ENCODE measurements at places on chromosomes 3 and 15. TPM values are rescaled to one million over a fixed set of nuclear protein-coding genes. Genes with fewer than 3 reads are reported as not detected.
A peak's percentile ranks its signal among the peaks of the same experiment; 100 is the strongest.

- DNase-seq = no peak
Measured at GRCh38 chr15:40511093-40511471, 40.3 kb downstream of the CHST14 start.

DNA sequence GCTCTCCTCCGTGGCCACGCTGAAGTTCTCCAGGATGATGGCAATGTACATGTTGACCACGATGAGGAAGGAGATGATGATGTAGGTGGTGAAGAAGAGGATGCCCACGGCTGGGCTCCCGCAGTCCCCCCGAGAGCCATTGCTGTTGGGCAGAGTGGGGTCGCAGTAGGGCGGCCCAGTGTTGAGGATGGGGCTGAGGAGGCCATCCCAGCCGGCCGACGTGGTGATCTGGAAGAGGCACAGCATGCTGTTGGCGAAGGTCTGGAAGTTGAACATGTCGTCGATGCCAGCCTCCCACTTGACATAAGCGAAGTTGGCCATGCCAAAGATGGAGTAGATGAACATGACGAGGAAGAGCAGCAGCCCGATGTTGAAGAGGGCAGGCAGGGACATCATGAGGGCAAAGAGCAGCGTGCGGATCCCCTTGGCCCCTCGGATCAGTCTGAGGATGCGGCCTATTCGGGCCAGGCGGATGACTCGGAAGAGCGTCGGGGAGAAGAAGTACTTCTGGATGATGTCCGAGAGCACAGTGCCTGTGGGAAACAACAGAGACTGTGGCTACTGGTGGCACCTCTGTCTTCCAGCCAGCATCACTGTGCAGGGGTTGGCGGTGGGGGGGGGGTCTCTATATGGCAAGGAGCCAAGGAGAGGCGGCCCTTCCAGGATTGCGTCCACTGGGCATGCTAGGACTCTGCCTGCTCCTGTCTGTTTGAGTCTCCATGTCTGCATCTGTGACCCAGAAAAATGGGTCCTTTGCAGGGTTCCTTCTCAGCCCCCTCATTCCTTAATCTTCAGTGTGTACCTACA lies 55.1 kb downstream of the EXOG start:
- no peak for DNase-seq

- DNase-seq = no peak
Measured at GRCh38 chr15:98524838-98525660, 123.3 kb upstream of the IGF1R start.

GRCh38 chr15:73771385-73772045 lies 18.4 kb upstream of the INSYN1 start:
- DNase-seq = no peak

DNA sequence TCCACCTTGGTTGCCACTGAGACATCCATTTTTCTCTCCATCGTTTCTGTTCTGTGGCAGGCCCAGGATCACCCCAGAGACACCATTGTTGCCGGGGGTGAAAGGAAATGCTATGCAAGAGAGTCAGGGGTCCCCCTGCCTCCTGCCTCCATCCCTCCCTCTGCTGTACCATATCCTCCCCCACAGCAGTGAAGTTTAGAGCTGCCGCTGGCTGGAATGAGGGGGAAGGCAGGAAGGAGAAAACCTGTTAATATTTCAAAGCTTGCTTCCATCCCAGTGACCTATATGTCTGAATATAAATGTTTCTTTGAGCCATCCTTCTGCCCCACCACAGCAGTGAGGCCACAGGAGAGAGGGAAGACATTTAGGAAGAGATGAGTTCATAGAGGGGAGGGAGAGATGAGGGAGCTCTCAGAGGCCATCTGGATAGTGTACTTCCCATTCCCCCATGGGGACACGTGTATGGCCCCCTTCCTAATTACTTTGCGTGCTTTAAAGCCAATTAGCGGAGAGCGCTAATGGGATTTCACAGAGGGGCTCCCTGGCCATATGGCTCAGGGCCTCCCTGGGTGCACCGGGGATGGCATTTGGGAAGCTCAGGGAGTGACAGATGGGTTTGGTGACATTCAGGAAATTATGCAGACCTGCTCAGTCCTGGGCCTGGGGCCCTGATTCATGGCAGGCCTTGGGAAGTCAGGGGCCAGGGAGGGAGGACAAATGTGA lies 40.4 kb upstream of the CHRNB4 start:
- no peak for DNase-seq

DNA sequence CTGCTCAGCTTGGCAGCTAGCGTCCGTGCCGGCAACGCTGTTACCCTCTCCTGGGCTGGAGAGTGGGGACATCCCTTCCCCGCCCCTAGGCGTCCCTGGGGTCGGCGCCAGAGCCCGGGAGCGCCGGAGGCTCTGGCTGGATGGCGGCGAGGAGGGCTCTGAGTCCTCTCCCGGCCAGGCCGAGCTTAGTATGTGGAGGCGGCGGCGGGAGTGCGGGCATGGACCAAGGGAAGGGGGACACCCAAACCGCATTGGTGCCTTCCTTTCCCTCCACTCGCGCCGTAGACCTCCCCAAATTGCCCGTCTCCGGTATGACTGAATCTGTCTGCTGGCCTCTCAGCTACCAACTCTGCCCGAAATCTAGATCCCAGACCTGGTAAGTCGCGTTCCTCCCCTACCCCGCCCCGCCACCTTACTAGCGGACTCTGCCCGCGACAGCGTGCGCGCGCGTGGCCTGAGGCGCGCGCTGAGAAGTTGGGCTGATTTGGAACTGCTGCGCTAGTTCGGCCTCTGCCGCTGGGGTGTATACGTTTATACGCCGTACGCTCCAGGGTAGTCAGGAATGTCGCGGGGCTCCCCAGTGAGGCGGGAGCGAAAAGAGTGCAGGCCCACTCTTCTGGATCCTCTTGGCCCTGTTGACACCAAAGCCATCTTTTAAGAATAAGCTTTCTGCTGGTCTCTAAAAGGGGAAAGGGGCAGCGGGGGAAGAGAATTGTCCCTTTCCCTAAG lies 12.2 kb downstream of the ZIC1 start:
- no peak for DNase-seq

DNA sequence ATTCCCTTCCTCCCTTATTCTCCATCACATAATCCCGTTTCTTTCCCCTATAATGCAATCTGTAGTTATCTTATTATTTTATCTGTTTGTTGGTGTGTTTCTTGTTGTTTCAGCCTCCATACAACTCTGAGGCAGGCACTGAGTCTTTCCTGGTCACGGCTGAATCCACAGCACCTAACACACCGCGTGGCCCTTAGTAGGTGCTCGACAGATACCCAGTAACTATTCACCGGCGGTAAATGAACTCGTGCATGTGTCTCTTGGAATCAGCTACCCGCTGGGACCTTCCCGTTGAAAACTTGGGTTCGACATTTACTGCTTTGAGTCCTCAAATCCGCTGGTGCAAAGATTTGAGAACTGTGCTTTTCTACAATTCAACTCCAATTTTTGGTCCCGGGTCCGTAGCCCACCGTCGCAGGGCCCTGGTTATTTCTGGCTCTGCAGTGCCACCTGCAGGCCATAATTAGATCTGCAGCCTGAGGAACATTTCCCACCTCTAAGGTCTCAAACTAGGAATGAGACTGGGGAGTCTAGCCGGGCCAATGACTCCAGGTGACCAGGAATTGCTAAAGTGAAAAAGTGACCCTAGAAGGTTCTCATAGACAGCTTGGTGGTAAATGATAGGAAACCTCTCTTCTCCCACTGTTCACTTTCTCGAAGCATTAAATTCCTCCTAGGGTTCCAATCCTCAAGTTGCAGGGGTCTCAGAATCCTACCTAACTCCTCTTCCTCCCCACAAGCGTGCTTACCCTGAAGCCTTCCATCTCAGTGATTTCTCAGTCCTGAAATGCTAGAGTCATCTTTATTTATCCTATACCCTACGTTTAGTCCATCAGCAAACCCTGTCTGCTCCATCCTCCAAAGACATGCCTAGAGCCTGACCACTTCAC lies 40.0 kb upstream of the TRH start:
- no peak for DNase-seq

DNA sequence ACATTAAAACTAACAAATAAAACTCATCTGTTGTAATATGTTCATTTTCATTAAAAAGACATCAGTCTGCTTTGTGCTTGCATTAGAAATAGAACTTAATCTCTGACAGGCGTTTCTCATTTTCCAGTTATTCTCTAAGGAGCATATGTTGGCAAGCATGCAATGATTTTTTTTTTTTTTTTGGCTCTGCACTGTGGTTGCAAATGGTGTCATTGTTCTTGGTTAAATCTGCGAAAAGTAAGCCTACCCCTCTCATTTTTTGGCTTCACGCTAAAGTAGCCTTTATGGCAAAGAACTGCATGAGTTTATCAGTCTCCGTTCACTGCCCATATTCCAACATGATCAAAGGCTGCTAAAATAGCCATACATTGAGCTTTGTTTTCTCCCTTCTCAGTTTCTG lies 403.2 kb downstream of the MECOM start:
- no peak for DNase-seq

GRCh38 chr15:34883633-34884032 lies 85.9 kb downstream of the AQR start:
- DNase-seq = no peak

DNA sequence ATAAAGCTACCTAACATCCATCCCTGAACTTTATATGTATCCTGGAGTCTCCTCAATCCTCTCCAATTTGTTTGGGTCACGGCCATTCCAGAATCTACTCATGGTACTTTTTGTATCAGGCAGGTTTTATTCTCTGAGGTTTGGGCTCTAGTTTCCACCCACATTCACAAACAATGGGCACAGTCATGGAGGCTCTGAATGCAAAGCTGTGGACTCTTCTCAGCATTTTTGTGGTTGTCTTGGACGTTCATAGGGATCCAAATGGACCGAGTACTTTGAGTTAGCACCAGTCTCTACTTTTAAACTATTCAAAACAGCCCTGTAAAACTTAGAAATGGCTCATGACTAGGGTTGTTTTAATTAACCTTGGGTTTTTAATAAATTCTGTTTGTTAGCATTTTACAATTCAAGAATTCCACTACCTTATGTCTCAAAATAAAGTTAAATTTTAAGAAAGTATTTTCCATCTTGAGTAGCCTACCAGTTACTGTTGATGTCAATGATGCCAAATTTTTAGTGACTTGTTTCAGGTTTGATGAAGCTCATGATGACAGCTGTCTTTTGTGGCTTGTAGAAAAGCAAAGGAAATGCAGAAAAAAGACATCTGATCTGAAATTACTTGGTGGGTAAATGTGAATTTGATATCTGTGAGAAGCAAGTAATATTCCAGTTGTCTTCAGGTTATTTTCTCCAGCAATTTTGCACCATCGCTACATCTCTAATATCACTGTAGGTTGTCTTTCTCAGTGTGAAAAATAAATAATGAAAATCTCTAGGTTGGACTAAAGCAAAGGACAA lies 275.7 kb upstream of the THBS1 start:
- no peak for DNase-seq

DNA sequence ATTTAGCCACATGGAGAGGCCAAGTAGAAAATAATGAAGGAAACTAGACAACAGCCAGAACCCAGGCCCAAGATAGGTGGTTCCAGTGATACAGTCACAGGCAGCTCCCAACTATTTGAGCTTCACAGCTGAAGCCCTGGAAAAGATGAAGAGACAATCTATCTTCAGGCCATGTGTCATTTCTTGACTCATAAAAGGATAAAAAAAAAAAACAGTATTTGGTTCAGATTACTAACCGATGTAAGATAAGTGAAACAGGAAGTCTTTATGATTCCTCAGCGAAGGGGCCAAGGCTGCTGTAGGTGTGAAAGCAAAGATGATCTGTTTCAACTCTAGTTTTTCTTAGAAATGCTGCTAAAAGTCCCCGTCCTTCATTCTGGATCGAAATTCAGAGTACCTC lies 394.6 kb downstream of the ZNF385D start:
- no peak for DNase-seq

DNA sequence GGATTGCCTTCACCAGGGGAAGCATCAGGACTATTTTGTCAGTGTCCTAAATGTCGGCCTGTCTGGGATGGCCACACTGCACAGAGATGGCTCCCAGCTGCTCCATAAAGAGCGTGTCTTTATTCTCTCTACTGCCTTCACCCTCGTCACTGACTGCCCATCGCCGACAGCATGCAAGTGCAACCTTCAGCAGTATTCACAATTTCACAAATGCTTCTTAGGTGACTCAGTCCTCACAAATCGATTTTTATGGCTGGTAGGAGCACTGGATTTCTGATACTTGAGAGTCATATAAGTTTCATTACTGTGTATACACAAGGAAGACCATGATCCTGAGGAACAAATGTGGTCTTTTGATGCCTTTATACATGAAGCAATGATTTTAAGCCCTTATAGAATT lies 1.1 kb upstream of the SSUH2 start:
- no peak for DNase-seq

DNA sequence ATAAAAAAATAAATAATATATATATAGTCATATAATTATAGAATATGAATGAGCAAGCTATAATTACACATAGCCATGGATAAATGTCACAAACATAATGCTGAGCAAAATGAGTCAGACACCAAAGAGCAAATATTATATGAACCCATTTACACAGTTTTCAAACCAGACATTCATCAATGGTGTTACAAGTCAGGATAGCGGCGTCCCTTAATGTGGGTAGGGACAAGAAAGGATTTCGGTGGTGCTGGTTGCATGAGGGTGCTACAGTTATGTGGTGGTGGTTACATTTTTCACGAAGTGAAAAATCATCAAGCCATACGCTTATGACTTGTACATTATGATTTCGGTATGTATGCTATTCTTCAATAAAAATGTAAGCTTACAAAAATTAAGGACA lies 100.5 kb downstream of the HMG20A start:
- no peak for DNase-seq

DNA sequence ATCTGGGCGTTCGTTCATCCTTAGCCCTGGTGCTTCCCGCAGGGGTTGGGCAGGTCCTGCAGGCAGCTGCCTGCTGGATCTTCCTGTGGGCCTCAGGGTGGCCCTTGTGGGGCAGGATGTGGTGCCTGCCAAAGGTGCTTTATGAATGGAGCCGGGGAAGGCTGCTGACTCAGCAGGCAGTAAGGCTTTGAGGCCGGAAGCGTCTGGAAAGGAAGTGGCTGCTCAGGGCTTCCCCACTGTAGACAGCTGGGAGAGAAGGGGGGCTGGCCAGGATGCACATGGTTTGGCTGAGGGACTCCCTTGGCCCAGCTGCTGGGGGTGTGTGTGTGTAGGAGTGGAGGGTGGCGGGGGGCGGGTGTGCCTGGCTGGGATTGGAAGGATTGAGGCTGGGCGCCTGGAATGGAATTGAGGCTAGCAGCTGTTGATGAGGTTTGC lies 12.9 kb downstream of the CD276 start:
- peak; percentile 71 for DNase-seq

GRCh38 chr3:54703923-54704322 lies 223.9 kb downstream of the LRTM1 start:
- no peak for DNase-seq

- no peak for DNase-seq
Measured at GRCh38 chr3:68662176-68662575, 270.2 kb downstream of the TAFA4 start.

GRCh38 chr15:91950631-91951329 lies 97.3 kb downstream of the SLCO3A1 start:
- no peak for DNase-seq

- no peak for DNase-seq
Measured at GRCh38 chr15:23764306-23764705, 77.2 kb upstream of the NDN start.

Gene TRPM1
- not detected for total RNA-seq

Gene MANF
- total RNA-seq = 93.6 TPM

Gene ZMYND10
- 4.1 TPM for total RNA-seq

Gene FBN1
- 1.4 TPM for total RNA-seq

Gene REC114
- not detected for total RNA-seq

Gene SRGAP3
- 1.9 TPM for total RNA-seq

Gene MORC1
- not detected for total RNA-seq

Data from activated naive CD4-positive, alpha-beta T cell treated with anti-CD3 and anti-CD28 coated beads, Interleukin-2, amount 50 U/mL, for 72 hours (primary cell).